ENCODE measurements at places on chromosomes 7 and 10.

DNA sequence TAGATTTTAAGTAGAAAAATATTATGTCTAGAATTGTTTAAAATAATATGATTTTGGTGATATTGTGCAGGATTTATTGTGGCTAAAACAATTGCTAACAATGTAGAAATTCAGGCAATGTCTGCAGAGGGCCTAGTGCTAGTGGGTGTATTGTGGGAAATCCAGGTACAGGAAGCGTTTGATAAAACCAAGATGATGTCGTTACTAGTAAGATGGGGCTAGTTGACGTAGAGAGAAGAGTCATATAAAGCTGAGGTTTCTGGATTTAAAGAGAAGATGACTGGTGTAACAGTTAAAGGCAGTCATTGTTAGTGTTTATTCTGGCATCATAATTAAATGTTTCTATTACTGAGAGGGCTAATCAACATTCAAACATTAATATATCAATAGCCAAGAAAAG lies 43.5 kb downstream of the ADK start:
- no peak for DNase-seq

DNA sequence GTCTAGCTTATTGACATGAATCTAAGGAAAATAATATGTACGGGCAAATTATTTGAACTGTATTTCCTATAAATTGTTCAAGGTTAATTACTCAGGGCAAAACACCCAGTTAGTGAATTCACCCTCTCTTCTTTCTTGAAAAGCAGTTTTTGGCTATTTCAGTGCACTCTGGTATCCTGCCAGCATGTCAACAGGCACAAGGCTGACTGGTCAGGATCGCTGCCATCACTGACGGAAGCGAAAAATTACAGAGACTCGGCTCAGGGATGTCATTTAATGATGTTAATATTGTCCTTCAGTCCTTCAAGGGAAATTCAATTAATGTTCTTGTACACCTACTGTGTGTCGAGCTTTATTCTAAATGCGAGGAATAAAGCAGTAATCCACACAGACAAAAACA lies 28.3 kb upstream of the OLAH start:
- DNase-seq: no peak

DNA sequence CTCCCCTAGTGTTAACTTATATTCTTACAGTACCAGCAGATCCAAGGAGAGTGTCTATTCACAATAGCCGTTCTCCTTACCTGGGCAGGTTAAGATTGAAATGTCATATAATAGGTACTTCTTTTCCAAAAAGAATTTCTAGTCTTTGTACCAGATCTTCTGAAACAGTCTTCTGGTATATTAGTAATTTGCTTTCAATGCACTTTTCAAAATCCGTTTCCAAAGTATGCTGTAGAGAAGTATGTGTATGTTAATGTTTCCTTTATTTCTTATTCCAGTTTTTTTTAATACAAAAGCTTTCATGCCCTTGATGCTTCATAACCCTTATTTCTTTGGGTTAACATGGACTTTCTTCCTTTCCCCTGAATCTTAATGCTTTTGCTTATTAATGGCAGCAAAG lies 188.2 kb downstream of the MLLT10 start:
- DNase-seq: no peak

DNA sequence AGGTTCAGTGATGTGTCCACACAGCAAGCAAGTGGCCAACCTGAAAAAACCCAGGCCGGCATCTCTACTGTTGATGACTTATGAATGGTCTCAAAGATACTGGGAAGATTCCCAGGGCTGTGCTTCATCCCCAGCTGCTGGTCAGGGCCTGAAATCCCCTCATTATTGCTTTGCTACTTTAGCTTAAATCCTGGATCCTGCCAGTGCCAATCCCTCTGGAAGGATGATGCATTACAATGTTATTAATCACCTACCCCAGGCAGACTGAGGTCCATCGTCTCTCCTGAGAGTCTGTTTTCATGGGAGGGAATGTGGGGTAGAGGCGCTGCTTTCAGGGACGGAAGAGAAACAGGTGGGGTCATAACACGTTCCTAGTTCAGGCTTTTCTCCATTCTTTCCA lies 371.6 kb downstream of the RPS24 start:
- no peak for DNase-seq

DNA sequence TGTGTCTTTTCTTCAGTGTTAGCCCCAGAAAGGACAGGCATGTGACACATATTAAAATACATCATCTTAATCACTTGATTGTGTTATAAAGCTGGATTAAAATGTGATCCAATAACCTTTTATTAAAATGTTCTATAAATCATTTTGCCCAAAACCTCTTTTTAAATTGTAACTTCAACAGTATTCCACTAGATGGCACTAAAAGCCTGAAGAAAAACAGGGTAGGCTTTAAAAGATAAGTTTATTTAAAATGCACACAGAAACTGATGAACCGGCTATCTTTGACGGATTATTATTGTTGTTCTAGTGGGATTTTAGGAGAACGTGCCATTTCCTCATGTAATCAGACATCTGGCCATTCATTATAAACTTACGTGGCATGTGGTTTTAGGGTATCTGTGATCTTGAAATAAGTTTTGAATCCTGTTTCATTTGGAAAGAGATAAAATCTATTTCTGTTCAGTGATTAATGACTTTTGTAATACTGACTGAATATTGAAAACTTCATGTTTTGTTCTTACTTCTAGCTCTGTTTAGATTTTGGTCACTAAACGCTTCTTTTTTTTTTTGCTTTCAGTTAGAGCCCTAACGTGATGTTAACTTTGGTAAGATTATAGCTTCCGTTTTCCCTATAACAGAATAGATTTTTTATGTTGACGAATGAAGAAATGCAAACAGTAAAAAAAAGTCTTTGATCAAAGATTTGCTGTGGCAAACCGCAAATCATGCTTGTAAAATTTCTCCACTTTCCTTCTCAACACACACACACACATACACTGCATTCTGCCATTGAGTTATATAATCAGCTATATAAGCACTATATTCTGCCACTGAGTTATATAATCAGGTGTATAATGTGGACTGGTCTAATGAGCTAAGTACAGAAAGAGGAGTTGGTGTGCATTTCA lies 13.6 kb downstream of the VPS50 start:
- DNase-seq: no peak

DNA sequence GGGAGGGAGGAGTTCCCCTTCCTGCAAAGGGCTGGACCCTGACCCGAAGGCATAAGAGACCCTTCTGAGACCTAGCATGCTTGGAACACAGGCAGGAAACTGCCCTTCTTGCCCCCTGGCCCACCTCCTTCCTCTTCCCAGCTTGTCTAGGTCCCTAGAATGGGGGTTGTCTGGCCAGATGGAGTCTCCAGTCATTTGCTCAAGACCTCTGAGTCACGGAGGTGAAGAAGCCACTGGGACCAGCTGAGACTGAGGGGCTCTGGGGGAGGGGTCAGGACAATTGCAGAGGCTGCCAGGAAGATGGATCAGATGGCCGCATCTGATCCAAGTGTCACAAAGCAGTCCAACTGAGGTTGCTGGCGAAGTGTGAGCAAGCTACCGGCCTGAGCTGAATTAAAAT lies 46.2 kb downstream of the COL13A1 start:
- DNase-seq: no peak

DNA sequence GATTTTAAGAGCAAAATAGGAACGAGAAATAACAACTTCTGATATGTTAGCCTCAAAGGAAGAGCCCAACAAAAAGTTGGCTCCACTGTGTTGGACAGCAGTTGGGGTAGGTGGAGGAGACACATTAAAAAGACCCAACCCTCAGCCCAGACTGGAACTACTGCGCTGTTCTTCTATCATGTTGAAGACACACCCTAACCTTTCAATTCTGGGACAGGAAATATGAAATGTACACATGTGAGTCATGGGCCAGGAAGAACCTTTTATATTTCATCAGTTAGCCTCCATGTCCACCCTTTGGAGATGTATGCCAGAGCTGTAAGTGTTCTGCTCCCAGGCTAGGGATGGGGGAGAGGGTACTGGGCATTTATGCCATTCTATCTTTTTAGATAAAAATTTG lies 22.1 kb downstream of the CLDN12 start:
- no peak for DNase-seq

DNA sequence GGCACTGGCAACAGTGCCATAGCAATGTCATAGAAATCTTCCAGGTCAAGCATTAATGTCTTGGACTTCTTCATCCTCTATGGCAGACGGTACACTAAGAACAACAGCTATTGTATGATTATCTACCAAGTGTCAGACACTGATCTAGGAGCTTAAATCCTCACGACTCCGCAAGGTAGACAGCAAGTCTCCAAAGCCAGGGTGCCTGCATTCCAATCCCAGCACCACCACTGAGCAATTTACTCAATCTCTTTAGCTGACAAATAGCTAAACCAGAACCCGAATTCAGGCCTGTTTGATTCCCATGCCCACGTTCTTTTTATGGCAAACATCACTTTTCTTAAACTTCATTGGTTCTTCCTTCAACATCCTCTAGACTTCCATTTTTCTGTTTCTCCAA lies 31.8 kb downstream of the DNMBP start:
- DNase-seq: no peak

DNA sequence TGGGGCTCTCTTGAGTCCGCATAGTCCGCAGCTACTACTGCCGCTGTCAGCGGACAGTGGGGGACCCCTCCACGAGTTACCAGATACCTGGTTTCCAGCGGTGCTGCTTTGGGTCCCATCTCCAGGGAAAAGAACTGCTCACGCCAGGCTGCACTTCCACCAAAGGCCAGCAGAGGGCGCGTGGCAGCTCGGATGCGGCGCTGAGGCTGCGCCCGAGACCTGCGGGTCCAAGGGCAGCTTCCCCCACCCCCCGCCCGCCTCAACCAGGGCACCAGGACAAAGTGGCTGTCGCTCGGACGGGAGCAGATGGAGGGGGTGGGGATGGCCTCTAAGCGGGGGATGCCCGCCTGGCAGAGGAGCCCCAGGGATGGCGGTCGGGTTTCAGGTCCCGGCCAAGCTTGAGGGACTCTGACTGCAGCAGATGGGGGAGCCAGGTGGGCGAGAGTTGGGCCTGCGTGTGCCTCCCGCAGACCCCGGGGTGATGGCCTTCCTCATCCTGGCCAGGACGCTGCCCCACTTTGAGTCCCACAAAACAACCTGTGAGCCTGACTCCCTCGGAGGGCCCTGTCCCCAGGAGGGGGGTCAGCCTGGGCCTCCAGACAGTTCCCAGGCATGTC lies 23.8 kb upstream of the ZNF735 start:
- peak; percentile 54 for DNase-seq

- DNase-seq: no peak
These were observed 15.3 kb upstream of the PRKAR2B start for GRCh38 chr7:107029061-107029763.

GRCh38 chr7:90720984-90721760 lies 125.1 kb downstream of the CDK14 start:
- DNase-seq: no peak

GRCh38 chr7:69002416-69002815 lies 595.9 kb upstream of the AUTS2 start:
- DNase-seq: no peak

DNA sequence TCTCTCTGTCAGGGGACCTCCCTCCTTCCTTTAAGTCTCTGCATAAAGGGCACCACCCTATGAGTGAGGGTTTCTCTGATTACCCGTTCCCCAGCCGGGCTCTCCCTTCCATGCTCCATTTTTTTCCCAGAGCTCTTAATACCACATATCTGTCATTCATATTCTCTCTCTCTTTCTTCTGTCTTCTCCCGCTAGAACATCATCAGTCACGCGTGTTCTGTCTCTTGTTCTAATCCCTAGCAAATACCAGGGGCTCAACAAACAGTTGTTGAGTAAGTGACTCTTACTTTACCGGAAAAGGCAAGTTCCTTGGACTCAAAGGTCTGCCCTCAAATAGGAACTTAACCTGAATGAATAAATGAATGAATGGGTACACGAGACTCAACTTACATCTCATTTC lies 68.5 kb downstream of the RSU1 start:
- no peak for DNase-seq

GRCh38 chr10:7550013-7550412 lies 116.8 kb downstream of the ITIH5 start:
- DNase-seq: no peak

- no peak for DNase-seq
These were observed 23.0 kb downstream of the CRPPA start for GRCh38 chr7:16398146-16399017.

DNA sequence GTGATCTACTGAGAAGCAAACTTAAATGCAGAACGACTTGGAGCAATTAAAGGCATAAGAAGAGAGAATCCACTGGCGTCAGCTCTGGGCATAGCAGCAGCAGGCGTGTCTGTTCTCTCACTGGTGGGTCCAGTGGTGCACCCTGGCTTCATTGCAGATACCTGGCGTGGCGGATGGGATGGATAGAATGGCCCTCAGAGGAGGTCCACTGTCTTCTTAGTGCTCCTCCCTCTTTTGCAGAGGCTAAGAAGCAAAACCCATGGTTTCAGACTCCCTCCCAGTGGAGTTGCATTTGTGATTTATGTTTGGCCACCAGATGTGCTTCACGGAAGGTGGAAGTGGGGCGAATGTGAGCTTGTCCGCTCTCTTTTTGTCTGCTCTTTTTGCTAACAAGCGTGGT lies 28.4 kb upstream of the PRKAG2 start:
- DNase-seq: no peak

DNA sequence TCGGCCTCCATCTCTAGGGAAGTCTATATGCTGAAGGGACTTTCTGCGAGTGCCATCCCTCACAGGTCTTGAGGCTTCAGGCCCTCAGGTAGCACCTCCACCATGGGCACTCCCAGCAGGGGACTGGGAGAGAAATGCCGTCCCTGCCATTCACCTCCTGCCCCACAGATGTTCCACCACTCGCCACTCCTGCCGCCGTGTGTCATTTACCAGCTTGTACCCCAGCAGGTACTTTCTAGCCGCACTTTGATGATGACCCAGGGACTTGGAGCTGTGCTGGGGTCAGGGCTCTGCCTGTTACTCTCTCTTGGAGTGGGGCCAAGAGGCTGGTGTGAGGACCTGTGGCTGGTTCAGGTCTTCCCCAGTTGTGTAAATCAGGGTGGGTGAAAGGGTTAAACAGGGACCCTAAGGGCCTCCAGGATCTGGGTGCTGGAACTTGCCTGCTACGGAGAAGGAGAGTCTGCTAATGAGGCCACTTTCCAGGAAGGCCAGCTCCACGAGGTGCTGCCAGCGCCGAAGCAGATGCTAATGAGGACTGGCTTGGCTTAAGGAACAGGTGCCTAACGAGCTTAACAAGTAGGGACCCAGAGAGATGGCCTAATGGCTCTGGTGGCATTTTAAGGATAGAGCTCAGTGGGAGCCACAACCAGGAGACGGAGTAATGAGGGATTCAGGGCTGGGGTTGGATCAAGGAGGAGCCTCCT lies 32.4 kb downstream of the CRHR2 start:
- no peak for DNase-seq

DNA sequence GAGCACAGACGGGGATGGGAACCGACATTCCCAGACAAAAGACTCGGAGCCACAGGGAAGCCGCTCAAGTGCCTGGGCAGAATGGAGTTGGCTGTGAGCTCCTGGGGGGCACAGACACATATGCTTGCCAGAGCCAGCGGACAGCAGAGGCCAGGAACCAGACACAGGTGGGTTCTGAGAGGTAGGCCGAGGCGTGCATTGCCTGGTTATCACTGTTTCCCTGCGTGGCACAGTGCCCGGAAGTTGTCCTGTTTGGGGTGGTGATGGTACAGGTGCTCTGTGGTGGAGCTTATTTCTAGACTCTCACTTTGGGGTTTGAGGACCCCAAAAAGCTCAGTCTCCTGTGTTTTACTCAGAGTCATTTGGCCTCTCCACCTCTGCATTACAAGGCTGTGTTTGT lies 2.5 kb downstream of the PALD1 start:
- DNase-seq: no peak

Measured in lower lobe of right lung (tissue), 2 donors.